BJ (cell line): ENCODE measurements at places on chromosomes 16 and 17.
A peak's percentile ranks its signal among the peaks of the same experiment; 100 is the strongest.

GRCh38 chr17:76884995-76885893 is 17.0 kb downstream of the MGAT5B start:
- no peak for DNase-seq

DNA sequence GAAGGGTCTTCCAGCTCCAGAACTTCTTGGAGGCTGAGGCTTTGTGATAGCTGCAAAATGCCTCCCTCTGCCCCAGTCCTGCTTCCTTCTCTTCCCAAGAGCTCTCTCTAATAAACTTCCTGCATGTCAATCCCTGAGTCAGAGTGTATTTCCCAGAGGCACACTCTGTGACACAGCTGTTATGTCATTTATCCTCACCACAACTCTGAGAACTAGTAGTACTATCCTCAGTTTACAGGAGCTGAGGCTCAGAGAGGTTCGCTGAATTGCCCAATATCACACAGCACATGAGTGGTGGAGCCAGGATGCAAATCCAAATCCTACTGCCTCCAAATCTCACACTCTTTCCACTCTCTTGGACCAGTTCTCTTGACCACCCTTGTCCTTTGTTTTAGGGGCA is 20.0 kb downstream of the UNC45B start:
- no peak for DNase-seq

- DNase-seq, result no peak
These were observed 11.2 kb upstream of the MTSS2 start for GRCh38 chr16:70696952-70697593.

- no peak for DNase-seq
These were observed 1.2 kb upstream of the EFNB3 start for GRCh38 chr17:7703584-7704479.

- peak; percentile 52 for DNase-seq
These were observed 16.3 kb upstream of the CDH15 start for GRCh38 chr16:89155184-89155679.

- DNase-seq, result no peak
These were observed 76.8 kb downstream of the RPGRIP1L start for GRCh38 chr16:53626811-53627210.

- no peak for DNase-seq
These were observed 443.9 kb upstream of the CCL2 start for GRCh38 chr17:33811004-33811760.

DNA sequence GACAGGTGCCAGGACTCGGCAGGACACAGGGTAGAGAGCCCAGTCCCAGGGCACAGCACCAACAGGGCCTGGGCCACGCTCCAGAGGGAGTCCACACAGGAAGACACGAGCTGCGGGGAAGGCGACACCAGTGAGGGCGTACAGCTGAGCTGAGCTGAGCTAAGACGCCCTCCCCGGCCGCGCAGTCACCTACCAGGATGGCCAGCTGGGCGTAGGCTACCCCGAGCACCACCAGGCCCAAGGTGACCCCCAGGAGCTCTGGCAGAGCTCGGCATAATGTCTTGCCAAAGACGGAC is 42.6 kb downstream of the TSC2 start:
- no peak for DNase-seq

DNA sequence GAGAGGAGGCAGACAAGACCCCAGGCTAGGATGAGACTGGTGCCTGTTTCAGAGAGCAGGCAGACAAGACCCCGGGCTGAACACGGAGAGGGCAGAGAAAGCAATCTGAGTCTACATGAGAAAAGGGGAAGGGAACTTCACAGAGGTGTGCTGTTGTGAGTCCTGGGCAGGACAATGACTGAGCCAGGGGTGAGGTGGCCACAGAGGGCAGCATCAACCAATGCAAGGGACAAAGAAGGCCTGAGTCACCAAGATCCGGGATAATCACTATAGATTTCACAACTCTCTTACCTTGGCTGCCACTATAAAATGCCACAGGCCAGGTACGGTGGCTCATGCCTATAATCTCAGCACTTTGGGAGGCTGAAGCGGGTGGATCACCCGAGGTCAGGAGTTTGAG is 89.0 kb downstream of the SLC39A11 start:
- no peak for DNase-seq

GRCh38 chr16:50386139-50386538 is 17.4 kb upstream of the BRD7 start:
- no peak for DNase-seq

GRCh38 chr17:80446645-80447405 is 29.6 kb downstream of the NPTX1 start:
- DNase-seq, result no peak

DNA sequence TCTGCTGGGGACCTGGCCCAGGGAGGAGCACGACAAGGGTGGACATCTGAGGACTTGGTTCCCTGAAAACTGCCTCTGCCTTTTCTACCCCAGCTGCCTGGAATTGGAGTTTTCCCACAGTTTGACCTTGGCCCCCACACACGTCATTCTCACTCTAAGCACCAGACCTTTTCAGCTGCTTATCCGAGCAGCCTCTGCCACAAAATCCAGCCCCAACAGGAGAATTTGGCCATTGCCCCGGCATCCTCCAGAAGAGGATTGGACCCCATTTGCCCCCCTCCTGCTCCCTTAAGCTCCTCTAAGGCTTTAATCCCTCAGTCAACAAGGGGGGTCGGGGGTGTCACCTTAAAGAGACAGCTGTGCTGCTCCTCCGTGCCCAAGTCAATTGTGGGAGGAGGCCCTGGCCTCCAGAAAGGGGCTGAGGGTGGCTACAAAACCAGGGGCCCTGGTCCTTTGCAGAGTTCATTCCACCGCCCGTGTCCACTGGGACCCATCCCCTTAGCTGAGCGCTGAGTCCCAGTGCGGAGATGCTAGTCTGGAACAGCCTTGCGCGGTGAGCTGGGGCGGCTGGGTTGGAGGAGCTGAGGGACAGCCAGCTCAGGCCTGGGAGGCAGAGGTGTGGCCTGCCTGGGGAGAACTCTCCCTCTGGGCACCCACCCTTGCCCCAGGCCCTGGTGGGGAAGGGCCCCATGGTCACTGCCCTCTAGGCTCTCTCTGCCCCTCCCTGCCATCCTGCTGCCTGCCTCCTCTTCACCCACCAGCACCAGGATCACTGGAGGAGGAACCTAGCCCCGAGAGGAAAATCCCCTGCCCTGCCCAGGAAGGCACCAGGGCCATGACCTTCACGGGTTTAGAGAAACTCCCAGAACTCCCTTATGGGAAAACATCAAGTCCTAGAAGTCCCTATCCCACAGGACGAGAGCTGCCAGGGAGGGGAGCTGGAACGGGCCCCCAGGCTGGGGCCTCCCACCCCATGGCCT is 18.8 kb downstream of the TTYH2 start:
- no peak for DNase-seq

GRCh38 chr16:29124828-29125227 is 140.0 kb downstream of the LAT start:
- no peak for DNase-seq

DNA sequence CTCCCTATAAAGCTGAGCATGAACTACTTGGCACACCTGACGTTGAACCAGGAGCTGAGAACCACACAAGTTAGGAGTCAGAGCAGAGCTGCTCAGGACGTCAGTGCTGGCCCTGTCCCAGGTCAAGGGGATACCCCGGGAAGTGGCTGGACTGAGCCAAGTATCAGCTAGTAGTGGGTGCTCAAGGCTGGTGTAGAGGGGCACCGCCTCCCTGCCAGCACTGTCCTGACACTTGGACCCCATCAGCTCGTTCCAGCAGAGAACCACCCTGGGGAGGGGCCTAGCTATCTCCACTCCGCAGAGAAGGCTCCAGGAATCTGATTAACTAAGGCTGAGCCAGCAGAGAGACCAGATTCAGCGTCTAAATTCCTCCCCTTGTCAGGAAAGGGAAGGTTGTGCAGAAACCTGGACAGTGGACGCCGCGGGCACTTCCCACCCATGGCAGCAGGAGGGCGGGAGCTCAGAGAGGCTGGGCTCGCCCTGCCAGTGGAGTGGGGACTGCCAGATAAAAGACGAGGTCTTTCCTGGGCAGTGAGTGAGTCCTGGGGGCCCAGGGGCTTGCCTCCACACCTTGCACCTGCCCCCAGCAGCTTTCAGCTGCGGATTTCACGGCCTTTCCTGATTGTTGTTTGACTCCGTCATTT is 21.0 kb downstream of the C16orf90 start:
- DNase-seq, result no peak

GRCh38 chr17:81165246-81166032 is at the start of gene PVALEF:
Gene PVALEF (plus strand): TSS chr17:81165507. CDS start chr17:81181227, 15,720 bp downstream.
- no peak for DNase-seq

- no peak for DNase-seq
These were observed 804 bp downstream of the BORCS6 start for GRCh38 chr17:8189041-8189710.

DNA sequence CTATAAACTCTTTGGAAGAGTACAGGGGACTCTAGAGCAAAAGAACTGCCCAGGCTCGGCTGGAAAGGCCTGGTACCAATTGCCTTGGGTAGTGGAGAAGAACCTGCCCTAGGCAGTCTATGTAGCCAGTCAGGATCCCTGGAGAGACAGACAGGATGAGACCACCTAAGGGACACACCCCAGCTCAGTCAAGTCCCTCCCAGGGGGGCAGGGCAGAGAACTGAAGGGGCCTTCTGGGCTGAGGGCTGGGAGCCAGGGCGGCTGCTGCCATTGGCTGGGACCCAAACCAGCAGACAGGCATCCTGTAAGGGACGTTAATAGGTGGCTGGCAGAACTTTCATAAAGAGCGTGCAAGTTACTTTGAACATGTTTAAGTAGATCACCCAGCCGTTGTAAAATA is 12.8 kb upstream of the SLC38A8 start:
- no peak for DNase-seq

GRCh38 chr17:76032073-76032779 is 5.1 kb upstream of the EVPL start:
- DNase-seq, result no peak

DNA sequence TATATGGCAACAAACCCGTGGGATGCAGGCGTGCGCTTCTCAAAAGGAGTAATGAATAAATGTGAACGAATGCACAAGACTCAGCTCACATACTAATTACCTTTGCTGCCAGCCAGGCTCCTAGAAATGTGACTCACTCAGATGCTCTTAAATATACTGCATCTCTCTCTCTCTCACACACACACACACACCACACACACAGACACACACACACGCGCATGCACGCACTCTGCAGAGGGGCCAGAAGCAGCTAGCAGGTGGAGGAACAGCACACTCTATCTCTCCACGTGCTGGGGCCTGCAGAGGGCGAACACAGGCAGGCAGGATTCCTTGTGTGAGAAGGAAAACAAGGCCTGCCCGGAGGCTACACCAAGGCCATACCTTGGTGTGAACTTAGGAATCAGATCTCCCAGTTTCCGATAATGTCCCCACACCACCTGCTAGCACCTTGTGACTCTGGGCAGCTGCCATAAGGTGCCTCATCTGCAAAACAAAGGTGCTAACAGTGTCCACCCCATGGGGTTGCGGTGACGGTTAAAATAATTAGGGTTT is 5.3 kb downstream of the GPRC5B start:
- DNase-seq, result no peak

DNA sequence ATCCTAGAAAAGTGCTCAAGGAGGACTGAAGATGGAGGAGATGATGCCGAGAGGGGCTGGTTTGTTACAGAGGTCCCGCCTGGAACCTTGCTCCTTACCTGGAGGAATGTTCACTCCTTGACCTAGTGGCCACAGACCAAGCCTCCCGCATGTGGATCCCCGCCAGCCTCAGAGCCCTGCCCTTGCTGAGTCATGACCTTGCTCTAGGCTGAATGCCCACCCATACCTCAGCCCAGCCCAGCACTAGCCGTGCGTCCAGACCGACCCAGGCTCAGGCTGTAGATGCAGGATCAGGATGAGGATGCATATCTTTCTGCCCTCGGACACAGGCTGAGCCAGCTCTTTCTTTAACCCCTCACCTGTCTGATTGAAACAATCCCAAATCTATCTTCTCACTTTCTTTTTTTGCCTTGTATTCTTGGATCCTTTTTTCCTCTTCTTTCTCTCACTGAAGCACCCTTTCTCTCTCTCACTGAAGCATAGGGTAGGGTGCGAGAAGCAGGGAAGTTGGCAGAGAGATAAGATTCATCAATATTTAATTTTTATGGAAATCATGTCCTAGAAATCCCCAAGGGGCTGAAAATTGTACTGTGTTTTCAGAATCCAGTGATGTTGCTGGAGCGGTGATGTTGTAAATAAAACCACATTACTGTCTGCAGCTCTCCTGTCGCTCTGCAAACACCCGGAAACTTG is 34.9 kb downstream of the WSCD1 start:
- DNase-seq, result no peak

GRCh38 chr17:81924557-81925532 is 2.7 kb downstream of the MAFG start:
- no peak for DNase-seq

DNA sequence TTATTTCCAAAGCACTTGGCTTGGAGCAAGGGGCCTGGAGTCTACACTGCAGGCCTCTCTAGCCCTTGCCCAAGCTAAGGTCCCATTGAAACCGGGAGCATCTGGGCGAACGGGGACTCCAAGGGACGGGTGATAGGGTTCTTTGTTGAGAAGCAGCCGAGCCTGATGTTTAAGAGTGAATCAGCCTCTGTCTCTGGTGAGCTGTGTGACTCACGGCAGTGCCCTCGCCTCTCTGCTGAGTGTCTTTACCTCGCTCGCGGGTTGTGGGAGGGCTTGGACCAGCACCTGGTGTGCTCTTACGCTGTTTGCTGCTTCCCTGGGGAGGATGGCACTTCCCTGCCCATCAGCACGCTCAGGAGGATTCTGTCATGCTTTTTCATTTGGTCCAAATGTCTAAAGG is 1.3 kb downstream of the HGS start:
- no peak for DNase-seq

GRCh38 chr16:75208861-75209505 is 2.0 kb upstream of the CTRB2 start:
- DNase-seq, result no peak

- DNase-seq, result no peak
These were observed 16.8 kb upstream of the COG7 start for GRCh38 chr16:23469814-23470213.

DNA sequence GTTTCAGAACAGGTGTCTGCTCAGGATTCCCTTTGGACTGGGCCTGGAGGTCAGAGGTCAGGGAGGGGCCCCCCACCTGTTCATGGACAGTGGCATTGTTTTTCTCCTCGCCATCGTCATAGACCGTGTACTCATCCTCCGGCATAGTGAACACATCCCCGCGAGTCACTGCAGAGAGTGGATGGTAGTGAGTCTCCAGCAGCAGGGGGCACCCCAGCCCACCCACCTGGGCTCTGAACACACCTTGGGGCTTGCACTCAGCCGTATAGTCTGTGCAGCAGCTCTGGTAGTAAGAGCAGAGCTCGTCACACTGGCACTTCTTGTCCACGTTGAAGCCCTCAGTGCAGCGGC is 448 bp downstream of the VTN start:
- no peak for DNase-seq

DNA sequence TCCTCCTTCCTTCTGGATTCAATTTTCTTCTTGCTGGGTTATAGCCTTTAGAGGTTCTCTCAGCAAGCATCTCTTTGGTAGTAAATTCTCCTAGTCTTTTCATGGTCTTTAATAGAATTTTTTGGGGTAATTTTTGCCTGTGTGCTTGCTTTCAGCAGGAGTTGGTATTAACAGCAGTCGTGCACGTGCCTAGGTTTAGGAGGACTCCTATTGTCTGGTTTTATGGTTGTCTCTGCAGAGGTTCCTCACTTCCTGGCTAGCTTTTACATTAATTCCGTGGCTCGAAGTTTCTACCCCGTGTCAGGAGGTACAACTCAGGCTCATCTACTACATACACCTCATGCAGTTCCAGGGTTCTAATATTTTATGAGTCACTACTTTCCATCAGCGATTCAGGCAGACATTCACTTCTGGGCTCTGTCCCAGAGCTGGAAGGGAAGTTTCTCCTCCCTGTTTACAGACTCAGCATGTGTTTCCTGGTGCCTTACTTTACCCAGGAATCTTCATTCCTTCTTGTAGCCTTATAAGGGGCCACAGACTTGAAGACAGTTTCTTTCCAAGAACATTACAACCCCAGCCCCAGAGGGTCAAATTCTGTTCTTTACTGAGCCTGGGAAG is 643.6 kb downstream of the HS3ST4 start:
- DNase-seq, result no peak
